T1000 (cell line): ENCODE measurements at places on chromosomes 7 and 10.

GRCh38 chr10:4947635-4948596 is 15.3 kb upstream of the AKR1C1 start:
- no peak for DNase-seq

DNA sequence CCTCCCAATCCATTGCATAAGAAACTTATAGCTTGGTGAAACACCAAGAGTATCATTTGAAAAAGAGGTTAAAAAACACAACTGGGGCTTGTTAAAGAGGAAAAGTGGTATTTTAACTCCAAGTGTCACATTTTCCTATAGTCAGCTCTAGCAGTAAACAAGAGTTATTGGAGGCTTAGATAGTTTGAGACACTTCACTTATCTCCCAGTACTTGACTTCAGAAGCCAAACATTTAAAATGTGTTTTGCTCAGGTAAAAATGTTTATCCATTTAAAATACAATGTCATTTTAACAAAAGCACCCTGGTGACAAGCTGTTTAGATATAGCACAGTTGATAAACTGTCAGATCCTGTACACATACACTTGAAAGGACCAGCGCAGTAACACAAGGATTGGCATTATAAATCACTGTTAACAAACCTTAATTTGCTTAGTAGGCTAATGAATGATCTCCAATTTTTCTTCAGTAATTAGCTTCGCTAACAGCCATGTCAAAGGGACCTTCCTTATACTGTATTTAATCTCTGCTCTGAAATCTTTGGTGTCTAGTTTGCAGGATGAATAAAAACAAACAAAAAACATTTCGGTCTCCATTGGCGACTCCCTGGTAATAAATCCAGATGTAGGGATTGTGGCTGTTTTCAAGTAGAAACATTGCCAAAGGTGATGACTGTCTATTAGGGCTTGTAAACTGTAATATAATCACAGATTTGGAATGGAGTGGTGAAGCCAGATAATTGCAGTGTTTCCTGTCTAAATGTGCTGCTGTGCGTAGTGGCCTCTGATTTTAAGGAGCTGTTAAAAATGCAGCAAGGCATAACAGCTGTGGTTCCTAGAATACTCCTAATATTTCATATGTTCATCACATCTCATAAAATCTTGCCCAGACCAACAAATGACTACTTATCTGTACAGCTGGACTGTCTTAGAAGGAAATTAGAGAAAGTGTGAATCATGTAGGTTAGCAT is 545.1 kb downstream of the AUTS2 start:
- peak; percentile 11 for DNase-seq

- no peak for DNase-seq
These were observed 7.9 kb downstream of the FAM20C start for GRCh38 chr7:200290-200689.

DNA sequence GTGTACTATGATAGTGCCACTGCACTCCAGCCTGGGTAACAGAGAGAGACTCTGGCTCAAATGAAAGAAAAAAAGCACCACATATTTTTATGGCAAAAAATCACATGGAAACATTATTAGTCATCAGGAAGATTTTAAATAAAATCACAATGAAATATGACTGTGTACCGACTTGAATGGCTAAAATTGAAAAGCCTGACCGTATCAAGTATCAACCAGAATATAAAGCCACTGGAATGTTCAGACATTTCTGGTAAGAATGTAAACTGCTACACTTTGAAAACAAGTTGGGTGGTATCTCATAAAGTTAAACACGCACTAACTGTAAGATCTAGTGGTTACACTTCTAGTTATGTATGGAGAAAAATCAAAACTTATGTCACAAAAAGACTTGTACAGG is 306.7 kb upstream of the MBL2 start:
- DNase-seq = no peak

DNA sequence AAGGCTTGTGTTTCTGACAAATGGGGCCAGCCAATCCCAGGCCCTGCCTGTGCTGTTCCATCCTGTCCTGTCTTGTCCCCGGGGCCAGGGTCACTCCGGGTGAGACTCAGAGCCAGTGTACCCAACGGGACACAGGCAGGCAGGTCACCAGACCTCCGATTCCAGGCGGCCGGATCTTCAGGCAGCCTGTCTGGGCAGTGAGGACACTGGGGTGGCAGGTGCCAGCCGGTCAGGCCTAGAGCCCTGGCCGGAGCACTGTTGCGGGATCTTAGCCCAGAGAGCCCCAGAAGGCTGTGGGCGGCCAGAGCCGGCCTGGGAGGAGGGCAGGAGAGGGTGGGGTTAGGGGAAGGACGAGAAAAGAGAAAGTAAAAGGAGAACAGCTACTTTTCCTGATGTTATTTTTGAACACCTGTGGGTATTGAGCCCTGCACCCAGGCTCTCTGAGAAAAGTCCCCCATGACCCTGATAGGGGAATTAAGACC is 134.3 kb upstream of the TNRC18 start:
- DNase-seq = no peak

- no peak for DNase-seq
These were observed 584 bp upstream of the ZMIZ1 start for GRCh38 chr10:79068203-79068561.

GRCh38 chr7:151142686-151143040 is 24.8 kb downstream of the GBX1 start:
- no peak for DNase-seq

- no peak for DNase-seq
These were observed 29.9 kb upstream of the SMURF1 start for GRCh38 chr7:99173787-99174186.

GRCh38 chr10:94316560-94316959 is 46.2 kb downstream of the NOC3L start:
- DNase-seq = no peak

DNA sequence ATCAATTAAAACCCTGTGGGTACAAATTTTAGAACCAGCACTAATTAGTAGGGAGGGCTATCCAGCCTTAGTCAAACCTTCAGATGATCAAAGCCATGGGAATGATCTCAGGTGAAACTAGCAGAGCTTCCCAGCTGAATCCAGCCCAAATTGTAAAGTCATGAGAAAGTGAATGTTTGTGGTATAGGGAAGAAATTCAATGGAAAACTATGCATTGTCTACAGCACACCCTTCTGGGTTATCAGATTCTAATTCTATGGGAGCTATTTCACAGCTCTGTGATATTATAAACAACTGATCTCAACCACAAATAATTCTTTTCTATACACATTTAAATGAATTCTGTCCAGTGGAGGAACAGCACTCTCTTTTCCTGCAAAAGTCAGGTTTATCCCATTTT is 24.6 kb upstream of the BMPER start:
- DNase-seq = no peak

- DNase-seq = no peak
These were observed 675.6 kb downstream of the MAGI2 start for GRCh38 chr7:78777829-78778228.

- DNase-seq = no peak
These were observed 83.8 kb upstream of the NRP1 start for GRCh38 chr10:33418301-33418700.

DNA sequence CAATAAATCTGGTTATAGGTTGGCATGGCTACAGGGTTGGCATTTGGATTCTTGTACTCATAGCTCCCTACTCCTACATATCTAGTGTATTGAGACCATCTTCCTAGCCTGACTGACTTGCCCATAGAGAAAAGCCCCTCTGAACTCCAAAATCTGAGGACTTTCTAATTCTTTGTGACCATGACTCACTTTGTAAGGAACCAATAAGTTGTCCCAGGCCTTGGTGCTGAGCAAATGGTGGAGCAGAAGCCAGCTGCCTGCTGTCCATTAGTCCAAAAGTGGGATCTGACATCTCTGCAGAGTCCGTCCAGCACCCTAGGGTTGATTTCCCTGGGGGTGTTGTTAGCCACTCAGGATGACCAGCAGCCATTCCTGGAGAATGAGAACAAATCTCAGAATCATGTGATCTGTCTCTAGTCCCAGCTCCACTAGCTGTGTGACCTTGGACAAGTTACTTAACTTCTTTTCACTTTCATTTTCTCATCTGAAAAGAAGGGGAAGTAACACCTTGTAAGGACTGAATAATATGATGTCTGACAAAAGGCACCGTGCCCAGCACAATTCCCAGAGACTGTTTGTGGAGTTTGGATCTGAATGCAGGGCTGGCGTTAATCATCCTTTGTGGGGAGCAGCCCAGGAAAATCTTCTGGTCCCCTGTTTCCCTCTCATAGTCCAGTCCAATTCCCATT is 44.1 kb downstream of the MTURN start:
- no peak for DNase-seq

GRCh38 chr10:64211466-64211865 is 690.3 kb downstream of the REEP3 start:
- no peak for DNase-seq

DNA sequence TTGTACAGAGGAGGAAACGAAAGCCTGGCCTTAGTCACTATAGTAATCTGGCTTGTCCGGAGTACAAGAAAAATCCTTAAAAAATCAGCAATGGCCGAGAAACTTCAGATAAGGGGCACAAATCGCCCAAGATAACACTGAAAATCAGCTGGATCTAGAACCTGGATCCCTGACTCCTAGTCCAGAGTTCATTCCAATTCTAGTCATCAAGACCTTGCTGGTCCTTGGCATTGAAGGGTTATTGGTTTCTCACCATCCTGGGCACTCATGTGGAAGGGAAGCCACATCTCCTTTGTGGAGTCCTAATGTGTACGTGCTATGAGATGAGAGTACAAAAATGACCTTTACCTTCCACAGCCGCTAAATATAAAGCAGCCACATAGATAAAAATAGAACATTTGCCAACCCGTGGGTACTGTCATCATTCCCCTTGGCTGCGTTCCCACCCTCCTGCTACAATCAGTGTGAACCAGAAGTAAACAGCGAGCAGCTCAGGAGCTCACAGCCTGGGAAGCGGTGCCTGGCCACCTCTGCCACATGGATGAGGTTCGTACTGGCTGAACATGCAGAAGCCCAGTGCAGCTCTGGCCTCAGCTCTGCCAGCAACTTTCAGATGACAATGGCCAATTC is 116.0 kb upstream of the PDLIM1 start:
- DNase-seq = no peak

DNA sequence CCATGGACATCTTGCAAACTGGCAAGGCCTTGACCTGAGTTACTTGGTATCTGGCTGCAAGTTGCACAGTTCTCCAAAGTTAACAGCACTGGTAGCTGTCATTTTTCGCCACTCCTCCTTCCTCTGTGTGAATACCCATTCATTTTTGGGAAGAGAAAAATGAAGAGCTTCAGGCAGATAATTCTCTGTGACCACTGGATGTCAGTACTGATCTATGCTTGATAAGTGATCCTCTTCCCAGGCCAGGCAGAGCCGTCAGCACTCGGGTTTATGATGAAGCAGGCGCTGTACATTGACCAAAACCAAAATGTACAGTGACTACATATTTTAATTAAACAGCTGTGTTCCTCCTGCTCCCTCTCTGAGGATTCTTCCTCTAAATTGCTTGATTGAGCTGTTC is 55.9 kb upstream of the PDZD8 start:
- DNase-seq = no peak

DNA sequence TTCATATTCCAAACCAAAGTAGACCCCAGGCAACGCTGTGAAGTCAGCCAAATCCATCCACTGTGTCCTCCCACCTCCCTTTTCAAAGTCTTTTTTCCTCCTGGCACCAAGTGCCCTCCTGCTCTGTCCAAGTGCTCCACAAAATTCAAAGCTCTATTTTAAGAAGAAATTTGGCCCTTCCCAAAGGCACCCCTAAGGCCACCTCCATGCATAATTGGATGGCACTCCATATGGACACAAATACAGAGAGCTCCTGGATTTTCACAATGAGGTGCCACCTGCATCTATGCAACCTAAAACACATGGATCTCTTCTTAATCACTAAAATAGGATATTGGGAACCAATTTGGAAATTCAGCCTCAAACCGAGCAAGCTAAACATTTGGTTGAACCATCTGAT is 121.6 kb downstream of the RELN start:
- DNase-seq = no peak

DNA sequence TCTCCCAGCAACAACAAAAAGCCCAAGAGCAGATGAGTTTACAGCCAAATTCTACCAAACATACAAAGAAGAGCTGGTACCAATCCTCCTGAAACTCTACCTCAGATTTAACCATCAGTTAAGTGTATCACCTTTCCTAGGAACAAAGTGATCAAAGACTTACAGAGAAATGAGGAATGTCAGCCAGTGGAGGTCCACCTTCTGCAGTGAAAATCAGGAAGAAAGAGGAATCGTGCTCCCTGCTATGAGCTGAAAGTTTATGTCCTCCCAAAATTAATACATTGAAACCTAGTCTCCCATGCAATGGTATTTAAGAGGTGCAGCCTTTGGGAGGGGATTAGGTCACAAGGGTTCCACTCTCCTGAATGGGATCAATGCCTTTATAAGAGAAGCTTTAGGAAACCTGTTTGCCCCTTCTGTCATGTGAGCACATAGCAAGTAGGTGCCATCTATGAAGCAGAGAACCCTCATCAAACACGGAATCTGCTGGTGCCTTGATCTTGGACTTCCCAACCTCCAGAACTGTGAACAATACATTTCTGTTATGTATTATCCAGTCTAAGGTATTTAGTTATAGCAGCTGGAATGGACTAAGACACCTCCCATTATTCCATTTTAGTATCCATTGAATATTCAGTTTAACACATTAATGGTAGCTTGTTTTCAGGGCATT is 139.0 kb upstream of the FZD8 start:
- no peak for DNase-seq

GRCh38 chr7:135917721-135918120 is 59.4 kb downstream of the MTPN start:
- no peak for DNase-seq

DNA sequence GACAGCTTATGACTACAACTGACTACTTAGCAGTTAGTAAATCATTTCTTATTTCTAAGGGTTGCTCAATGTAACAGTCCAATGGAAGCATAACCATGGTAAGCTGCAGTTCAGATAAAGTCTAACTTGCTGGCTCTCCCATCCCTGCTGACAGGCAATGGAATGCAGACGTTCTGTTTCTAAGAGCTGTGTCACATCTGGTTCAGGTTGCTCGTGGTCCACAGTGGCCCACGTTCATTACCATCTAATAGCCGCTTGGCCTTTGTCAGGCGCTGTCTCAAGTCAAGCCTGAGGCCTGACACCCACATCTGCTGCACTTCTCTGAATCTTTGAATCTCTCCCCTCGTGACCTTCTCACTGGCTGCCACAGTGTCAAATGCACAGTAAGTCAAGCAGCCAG is 240.8 kb downstream of the FGFR2 start:
- no peak for DNase-seq

- DNase-seq = peak; percentile 60
These were observed 45.7 kb downstream of the KIAA1549 start for GRCh38 chr7:138935465-138936011.

GRCh38 chr10:121497513-121498470 is 100.5 kb downstream of the FGFR2 start:
- DNase-seq = no peak

- DNase-seq = no peak
These were observed 265.6 kb downstream of the CCDC3 start for GRCh38 chr10:12735843-12736462.

- DNase-seq = no peak
These were observed 30.5 kb downstream of the TACC2 start for GRCh38 chr10:122019414-122019975.
